Omental fat pad (tissue), 4 donors: ENCODE measurements at places on chromosomes 1 and 21. TPM values are rescaled to one million over a fixed set of nuclear protein-coding genes. Genes with fewer than 3 reads are reported as not detected.

KIF17 gene
- 3.5 TPM for total RNA-seq

DNA sequence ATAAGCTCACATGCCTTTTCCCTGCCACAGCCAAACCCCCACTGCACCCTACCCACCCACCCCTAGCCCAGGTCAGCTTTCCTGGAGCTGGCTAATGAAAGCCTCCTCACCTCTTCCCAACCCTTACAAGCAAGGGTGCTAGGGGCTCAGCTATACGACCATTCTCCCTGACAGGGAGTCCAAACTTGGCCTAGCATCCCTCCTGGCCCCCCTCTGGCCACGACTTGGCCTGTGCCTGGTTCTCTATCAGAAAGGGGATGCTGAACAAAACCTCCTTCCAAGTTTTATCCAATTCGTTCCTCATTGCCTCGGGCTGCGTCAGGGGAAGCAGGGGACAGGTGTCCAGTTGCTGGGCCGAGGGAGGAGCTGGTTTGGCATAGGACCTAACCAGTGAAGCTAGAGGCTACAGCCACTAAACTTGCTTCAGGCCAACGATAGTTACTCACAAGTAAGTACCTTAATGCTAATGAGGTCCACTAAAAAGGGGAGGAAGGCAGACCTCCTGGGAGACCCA is 8.6 kb downstream of the TMEM81 start:
- DNase-seq = no peak

IFNAR1 gene
- 53.3 TPM for total RNA-seq

DNA sequence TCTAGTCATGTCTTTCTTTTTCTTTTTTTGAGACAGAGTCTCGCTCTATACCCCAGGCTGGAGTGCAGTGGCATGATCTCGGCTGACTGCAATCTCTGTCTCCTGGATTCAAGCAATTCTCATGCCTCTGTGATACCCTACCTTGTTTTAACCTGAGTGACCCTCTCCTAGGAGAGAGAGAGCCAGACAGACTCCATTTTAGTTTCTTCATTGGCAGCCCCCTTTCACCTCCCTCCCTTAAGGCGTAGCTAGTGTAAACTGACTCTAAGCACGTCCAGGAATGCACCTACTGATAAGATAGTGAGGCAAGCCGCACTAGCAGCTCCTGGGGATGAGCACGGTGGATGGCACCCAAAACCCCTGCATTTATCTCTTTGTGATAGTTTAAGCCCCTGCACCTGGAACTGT is 5.2 kb upstream of the PKNOX1 start:
- DNase-seq = no peak

- no peak for DNase-seq
Measured at GRCh38 chr1:162065016-162065415, 4.5 kb upstream of the NOS1AP start.

TNFRSF1B gene
- total RNA-seq = 65.7 TPM

DNA sequence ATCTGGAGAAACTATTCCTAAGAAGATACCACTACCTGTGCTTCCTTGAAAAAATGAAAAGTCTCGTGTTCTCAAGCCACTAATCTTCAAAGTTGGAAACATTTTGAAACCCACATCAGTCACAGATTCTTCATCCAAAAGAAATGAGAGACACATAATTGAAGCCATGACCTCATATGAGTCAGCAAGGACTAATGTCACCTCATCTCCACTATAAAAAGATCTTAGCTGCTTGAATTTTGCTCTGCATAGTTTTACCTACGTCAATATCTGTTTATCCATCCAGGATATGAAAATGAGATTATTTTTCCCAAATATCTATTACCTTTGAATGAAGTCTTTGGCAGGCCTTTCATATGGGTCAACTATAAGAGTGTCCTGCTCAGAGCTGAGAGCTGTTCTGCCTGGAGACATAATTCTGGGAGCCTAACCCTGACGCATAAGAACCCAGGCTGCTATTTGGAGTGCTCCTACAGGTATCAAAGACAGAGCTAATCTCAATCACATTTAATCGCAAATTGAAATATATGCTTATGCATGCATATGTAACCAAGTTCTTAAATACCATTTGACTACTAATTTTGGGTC is 312.5 kb upstream of the PKN2 start:
- no peak for DNase-seq

DNA sequence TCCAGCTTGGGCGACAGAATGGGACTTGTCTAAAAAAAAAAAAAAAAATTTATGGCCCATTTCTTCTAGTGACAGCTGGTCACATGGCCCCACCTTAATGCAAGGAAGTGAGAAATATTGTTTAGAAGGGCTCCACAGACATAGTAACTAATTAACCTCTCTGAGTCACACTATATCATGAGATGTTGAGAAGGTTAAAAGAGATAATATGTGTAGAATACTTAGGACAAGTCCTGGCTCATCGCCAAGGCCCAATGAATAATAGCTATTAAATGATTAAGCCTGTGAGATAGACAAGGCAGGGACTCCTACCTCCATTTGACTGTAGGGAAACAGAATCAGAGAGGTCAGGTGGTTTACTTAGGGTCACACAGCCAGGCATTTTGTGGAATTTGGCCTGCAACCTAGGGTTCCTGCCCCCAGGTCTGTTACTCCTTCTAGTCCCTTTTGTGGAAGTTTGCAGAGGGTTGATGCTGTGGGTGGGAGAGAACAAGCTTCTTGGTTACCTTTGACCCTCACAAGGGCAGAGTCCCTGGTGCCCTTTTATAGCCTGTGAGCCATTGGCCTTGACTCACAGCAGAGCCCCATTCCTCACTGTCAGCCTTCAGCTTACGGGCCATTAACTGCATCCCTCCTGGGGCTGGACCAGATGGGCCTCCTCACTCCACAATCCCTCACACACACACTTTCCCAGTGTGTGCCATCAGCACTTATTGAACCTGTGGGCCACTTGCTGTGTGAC is 48.5 kb downstream of the OPRD1 start:
- DNase-seq = no peak

DNA sequence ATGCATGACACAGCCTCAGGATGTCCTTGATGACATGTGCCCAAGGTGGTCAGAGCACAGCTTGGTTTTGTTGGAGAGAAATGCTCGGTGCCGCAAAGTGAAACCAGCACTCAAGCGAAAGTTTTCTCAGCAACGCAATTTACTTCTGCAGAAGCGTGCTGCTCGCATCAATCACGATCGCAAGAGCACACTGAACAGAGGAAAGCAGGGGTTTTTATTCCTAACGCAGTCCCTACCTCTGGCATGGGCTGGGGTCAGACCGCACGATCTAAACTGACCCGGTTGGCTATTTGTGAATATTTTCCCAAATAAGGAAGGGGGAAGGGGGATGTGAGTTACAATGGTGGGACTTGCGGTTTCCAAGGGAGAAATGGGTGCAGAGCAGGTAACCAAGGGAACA is 809 bp upstream of the ZNF669 start:
- no peak for DNase-seq

- DNase-seq = no peak
Measured at GRCh38 chr1:51690285-51690961, 73.5 kb downstream of the OSBPL9 start.

TNNT2 gene
- 2.0 TPM for total RNA-seq

- no peak for DNase-seq
Measured at GRCh38 chr1:168195199-168196135, 16.7 kb downstream of the TIPRL start.

CYP2J2 gene
- 2.9 TPM for total RNA-seq

- DNase-seq = no peak
Measured at GRCh38 chr1:167022384-167022783, 33.3 kb downstream of the MAEL start.

LRRIQ3 gene
- total RNA-seq = 1.4 TPM

GRCh38 chr1:28249866-28250295 is 9.4 kb upstream of the SESN2 start:
- DNase-seq = no peak

DNA sequence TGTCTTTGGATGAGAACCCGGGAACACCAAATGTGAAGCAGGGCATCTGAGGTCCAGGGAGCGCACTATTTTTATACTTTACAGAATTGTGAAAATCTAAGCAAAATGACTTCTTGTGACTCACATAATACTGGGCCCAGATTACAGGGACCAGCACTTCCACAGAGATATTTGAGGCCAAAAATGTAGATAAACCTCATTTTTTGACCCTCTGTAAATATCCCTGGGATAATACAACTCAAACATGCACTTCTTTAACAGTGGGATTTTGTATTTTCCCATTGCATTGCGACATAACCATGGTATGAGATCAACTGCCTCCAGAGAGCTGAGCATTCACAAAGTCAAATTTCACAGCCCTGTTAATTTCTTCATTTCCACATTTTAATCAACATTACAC is 289.4 kb upstream of the ADGRL4 start:
- no peak for DNase-seq

- DNase-seq = no peak
Measured at GRCh38 chr21:45485686-45486442, 56.4 kb downstream of the SLC19A1 start.

GRCh38 chr1:231847612-231848397 is 221.2 kb downstream of the DISC1 start:
- no peak for DNase-seq

SHISA4 gene
- 11.8 TPM for total RNA-seq

DNA sequence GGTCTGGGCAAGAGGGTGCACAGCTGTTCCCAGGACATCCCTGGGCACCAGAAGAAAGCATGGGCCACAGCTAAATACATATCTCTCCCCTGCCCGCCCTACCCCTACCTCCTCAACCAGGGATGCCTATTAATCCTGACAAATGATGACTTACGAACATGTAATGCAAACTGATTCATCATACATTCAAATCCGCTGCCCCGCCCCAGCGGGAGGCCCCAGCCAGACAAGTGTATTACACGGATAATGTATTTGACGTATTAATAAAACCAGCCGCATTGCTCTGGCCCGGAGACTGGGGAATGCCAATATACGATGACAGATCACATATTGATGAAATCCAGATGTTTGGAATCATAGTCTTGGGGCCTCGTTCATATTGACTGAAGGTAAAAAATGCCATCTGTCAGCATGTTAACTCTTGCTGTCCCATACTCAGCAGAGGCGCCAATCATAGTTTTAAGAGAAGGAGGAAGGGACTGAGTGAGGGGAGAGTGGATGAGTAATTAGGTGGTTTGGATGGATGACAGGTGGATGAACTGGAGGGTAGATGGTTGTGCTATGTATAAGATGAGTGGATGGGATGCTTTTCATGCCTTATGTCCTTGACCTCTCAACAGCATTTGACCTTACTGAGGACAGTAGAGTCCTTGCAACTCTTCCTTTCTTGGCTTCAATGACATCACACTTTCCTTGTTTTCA is 68.2 kb downstream of the TMEM53 start:
- no peak for DNase-seq
